Naive thymus-derived CD8-positive, alpha-beta T cell (primary cell): ENCODE measurements at places on chromosomes 5 and 9.

- DNase-seq, result peak; percentile 90
Measured at GRCh38 chr9:136363106-136363948, at the start of gene DNLZ. TSS of gene DNLZ (minus strand) at chr9:136363744. CDS start at chr9:136363714, 30 bp downstream.

DNA sequence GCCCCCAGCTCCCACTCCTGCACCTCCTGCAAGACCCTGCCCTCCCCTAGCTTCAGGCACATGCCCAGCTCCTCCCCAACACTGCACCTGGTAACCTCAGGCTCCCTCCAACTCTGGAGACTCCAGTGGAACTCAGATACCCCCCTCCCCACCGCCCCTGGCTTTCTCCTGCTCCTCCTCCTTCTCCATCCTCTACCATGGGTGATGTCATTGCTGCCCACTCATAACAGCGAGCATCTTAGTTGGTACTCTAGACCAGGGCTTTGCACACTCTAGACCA is 24.7 kb upstream of the CNOT6 start:
- DNase-seq, result no peak

DNA sequence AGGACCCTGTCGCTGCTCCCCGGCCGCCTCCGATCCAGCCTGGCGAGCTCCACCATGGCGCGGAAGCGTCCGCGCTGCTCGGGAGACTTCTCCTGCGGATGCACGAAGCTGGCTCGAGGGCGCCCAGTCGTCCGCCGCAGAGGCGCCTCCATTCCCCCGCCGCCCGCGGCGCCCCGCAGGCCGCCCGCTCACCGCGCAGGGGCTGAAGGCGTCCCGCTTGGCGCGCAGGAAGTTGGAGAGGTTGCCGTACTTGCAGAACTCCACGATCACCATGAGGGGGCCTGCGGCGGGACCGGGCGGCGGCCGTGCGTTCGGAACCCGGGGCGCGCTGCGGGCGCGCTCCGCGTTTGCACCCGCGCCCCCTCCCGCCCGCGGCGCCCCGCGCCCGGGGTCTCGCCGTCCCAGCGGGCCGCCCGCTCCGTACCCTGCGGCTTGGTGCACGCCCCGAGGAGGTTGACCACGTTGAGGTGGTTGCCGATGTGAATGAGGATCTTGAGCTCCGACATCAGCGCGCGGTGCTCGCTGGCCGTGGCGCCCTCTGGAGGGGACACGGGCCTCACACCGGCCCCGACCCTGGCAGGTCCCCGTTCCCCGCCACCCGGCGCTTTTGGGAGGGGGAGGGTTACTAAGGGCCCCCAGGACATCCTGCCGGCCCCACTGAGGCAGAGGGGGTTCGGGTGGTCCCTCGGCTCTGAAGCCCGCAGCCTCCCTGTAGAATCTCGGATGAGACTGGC is 27.7 kb upstream of the SCGB3A1 start:
- no peak for DNase-seq

DNA sequence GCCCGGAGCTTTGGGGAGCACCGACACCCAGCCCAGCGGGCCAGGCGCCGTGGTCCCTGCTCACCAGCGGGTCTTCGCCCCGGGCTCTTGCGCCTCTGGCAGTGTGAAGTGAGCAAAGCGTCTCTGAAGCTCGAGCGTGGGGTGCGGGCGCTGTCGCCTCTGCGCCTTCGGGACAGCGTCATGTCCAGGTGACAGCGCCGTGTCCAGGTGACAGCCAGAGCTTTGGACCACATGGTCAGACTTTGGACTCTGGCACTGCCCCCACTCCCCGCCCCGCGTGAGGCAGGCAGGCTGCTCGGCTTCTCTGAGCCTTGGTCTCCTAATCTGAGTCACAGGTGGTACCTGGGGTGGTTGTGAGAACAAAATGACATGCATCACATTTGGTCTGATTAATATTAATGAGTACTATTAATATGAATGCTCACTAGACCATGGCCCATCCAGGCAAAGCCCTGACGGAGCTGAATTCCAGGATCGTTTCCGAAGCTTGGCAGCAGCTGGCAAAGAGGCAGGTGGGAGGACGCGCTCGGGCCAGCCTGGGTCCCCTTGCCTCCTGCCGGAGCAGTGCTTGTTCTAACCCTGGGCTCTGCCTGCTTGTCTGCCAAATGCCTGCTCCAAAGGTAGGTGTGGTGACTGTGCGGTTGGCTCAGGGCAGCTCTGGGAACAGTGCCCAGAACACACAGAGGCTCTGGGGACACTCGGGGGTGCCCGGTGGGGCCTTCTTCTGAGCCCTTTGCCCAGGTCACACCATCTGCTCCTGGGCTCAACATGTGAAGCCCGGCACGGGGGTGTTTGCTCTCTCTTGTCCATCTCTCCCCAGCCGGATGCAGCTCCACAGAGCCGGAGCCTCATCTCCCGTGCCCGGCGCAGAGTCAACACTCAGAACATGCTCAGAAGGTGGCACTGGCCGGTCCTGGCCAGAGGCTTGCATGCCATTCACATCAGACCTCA is 157.1 kb downstream of the OLFM1 start:
- DNase-seq, result no peak

GRCh38 chr9:592225-592624 is 249.3 kb upstream of the DMRT1 start:
- DNase-seq, result no peak

DNA sequence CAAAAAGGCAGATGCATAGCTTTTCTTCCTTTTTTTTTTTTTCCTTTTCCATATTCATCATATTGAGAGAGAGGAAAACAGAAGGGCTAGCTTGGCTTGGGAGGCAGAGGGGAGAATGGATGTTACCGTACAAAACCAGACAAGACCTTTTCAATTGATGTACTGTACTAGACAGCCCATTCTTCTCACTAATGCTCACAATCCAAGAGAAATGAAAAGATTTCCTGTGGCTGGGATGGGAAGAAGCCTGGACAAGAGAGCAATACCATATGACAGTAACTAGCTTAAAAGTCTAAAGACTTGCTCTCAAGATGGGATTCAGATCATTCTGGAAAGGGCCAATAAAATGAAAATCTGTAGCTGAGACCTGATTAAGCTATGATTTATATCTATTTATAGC is 3.4 kb downstream of the CEMIP2 start:
- no peak for DNase-seq

- DNase-seq, result no peak
Measured at GRCh38 chr5:39192450-39193160, 26.8 kb downstream of the FYB1 start.

DNA sequence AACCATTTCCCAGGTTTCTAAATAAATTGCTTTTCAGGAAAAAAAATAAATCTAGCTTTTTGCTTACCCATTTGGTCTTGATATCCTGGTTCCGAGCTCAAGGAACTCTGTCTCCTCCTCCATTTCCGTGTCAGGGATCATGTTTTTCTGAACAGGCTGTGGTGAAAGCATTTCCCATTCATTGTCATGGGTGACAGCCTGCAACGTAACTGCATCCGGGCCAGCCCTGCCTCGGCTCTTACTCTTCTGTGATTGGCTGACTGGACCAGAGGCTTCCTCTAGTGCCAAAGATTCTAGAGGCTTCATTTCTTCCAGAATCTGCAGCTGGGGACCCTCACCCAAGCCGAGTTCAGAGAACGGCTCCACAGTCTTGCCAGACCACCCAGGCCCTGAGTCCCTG is 61.0 kb upstream of the PCA3 start:
- DNase-seq, result no peak

DNA sequence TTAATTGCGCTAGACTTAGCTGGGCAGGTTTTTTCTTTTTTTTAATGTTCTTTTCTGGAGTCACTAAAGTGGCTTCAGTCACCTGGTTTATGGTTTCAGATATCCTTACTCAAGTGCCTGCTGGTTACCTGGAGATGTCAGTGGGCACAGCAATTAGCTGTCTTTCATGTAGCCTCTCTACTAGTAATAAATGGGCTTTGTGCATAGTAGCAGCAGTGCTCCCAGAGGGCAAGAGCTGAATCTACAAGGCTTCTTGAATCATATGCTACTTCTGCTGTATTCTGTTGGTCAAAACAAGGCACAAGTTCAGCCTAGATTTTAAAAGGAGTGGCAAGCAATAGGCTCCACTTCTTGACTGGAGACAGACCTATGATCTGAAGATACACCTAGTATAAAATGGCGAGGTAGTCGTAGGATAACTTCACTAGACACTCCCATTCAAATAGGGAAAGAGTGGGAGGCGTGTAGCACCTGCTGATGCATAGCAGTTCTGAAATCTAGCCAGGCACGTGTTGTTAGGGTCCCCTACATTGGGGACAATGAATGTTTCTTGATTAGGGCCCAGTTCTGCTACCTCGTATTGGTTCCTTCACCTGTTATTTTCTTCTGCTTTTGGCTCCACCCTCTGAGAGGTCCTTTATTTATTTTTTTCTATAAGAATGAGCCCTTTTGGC is 7.0 kb downstream of the SCAMP1 start:
- DNase-seq, result no peak

- DNase-seq, result no peak
Measured at GRCh38 chr5:77921094-77921768, 145.1 kb upstream of the TBCA start.

DNA sequence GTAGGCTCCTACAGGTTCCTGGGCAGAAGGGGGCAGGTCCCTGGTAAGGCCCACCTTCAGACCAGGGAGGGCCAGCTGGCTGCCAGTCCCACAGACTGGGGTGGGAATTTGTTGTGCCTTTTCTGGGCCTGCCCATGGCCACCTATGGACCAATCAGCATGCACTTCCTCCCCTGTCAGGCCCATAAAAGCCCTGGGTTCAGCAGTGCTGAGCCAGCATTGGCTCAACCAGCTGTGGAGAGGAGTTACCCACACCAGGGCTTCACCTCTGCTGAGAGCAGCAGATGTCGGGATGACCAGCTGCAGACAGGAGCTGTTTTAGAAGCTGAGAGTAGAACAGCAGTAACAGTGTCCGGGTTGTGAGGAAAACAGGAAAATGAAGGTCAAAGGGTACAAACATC is 373.4 kb upstream of the ACO1 start:
- no peak for DNase-seq

DNA sequence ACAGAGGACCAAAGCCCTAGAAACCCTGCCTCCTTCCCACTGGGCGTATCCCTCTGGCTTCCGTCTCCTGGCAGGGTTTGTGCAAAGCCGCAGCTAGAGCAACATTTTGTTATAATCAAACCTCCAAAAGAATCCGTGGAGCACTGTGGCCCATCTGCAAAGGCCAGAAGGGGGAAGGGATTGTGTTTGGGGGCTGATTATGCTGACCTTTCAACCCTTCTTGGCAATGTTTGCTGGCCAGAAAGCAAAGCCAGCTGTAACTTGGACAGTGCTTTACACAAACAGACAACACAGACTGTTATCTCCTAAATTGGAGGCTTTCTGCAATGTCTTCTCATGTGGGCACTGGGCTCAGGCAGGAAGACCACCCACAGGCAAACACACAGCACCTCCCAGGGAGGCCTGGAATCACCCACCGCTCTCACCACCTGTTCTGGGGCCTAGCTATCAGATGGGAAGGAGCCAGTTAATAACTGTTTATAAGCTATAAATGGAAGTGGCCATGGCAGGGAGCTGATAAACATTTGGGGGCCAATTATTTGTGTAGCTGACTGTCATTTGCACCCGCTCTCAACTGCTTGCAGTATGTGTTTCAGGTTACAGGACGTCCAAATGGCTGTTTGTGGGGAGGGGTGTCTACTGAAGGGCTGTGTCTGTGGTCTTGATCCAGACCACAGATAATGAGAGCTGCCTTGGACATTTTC is 121.6 kb upstream of the ERCC6L2 start:
- DNase-seq, result no peak

- no peak for DNase-seq
Measured at GRCh38 chr5:5986492-5987178, 391.7 kb downstream of the MED10 start.

GRCh38 chr9:105834404-105834803 is 140.1 kb downstream of the TMEM38B start:
- DNase-seq, result no peak
